ENCODE measurements at places on chromosomes 5 and 9. TPM values are rescaled to one million over a fixed set of nuclear protein-coding genes. Genes with fewer than 3 reads are reported as not detected.

- peak; percentile 80 for DNase-seq
Measured at GRCh38 chr5:141512390-141512910, 23.6 kb downstream of the PCDHGC5 start.

GRCh38 chr5:77849308-77849900 is 73.3 kb upstream of the TBCA start:
- no peak for DNase-seq

PCDHA8 gene
- not detected for total RNA-seq

HSD17B3 gene
- not detected for total RNA-seq

FAM169A gene
- total RNA-seq = 301 TPM
